ENCODE measurements at places on chromosomes 13 and 19.

GRCh38 chr13:46662690-46663089 lies 109.7 kb downstream of the LRCH1 start:
- no peak for DNase-seq

DNA sequence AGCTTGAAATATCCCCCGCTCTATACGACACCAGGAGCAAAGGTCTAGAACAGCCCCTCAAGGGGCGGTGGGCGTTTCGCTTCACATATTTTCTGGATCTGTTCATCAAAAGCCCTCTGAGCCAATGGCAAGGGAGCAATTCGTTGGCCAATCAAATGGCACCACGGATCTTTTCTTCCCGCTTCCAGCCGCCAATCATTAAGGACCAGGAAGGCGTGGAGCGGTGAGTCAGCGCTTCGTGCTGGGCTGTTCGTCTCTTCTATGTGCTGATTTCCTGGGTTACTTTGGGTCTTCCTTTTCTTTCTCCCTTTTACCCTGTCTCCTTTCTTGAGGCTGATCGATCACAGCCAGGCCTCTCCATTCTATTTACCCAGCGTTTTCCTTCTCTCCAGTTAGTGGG lies at the start of gene NLRP4:
NLRP4 (plus strand) TSS at position 201 of the 400 bp plus-strand sequence. CDS start 15,541 bp downstream, outside the sequence.
- DNase-seq = no peak

DNA sequence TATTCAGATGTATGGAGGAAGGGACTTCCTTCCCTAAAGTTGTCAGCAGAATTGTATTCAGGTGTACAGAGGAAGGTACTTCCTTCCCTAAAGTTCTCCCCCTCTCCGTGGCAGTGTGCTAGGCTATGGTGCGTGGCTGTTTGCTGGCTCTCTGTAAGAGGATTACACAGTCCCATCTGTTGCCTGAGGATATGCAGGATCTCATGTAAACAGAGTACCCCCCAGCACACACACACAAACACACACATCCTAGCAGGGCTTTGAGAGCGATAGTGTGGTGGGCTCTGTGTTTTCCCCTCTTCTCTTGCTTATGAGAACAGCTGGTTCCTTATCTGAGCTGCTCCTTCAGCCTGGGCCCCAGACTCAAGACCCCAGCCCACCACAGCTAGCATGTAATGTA lies 10.3 kb downstream of the NEK5 start:
- no peak for DNase-seq

DNA sequence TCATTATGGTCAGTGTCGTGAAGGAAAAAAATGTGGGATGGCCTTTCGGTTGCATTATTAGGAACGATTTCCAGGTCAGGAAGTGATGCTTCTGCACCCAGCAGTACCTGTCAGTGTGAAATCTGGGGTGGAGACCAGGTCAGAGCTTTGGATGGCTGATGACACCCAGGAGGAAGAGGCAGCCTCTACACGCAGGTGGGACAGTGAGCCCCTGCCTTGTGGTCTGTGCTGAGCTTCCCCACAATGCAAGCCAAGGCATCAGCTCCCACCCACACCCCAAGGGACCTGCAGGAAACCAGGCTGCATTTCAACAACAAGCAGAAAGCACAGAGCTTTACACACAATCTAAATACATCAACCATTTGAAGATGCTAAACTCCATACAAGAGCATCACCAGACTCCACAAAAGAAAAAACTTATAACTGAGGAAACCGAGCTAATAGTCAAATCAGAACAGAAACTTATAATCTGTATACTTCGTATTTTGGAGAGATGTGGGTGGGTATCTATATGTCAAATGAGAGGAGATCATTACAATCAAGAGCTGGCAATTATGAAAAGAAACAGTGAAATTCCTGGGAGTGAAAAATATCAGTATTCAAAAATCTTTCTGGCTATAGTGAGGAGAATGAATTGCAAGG lies 130.1 kb downstream of the ZDHHC20 start:
- DNase-seq = no peak

GRCh38 chr19:20153281-20153680 lies 13.7 kb upstream of the ZNF486 start:
- DNase-seq = no peak

DNA sequence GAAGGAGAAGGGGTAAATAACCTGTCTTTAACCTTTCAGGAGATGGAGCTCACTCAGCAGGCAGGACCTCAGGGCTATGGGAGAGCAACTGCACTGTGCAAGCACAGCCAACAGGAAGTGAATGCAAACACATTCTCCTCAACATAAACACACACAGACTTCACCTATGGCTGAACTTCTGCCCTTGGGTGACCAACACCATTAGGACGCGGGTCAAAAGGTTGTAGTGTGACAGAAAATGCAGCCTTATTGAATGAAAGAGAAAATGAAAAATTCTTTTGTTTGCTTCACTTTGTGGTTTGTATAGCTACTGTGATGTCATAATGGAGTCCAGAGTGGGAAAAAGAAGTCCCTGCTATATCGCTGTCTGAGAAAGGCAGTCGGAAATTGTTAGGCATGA lies 323.0 kb downstream of the NDFIP2 start:
- no peak for DNase-seq

DNA sequence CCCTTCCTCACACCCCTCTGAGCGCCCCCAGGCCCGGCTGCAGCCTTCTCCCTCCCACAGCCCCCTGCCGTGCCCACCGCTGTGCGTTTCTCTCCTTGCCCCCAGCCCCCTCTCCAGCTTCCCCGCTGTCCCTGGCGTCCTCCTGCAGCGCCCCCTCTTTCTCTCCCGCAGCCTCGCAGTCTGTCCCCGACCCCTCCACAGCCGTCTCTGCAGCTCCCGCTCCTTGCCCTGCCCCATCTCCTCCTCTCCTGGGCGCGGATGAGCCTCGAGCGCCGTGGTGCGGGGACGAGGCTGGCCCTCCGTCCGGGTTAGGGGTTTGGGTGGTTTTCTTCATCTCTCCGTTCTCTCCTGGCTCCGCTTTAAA lies 1.1 kb downstream of the KMT5C start:
- DNase-seq = no peak

DNA sequence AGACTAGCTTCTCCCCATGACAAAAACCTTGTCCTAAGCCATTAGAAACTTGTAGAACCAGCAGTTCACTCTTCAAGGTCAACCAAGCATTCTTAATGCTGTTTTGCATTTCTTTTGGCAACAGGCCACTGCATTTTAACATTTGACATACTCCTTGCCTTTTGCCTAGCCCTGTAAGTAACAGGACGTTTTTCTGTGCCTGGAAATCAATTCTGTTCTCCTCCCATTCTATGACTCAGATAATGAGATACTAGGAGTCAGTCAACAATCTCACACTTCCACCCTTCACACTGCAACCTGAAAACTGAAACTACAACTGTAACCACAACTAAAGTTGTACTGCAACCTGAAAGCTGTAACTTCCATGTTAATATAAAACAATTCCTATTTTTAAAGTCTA lies 268.7 kb downstream of the MZT1 start:
- no peak for DNase-seq

Measured in nucleus accumbens (tissue), 56 donors.